ENCODE measurements at places on chromosomes 11 and 22. TPM values are rescaled to one million over a fixed set of nuclear protein-coding genes. Genes with fewer than 3 reads are reported as not detected.

DNA sequence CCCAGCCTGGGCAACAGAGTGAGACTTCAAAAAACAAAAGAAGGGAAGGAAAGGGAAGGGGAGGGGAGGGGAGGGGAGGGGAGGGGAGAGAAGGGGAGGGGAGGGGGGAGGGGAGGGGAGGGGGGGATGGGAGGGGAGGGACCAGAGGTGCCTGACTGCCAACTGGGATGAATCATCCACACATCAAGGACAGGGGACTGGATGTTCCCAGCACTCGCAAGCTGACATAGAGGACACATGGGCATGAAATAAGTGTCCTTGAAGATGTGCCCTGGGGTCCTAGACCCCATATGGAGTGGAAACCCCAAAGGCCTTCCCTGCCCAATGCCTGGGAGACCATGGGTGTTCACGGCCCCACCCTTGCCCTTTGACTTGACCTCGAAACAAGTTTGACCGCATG is 19.8 kb downstream of the TST start:
- DNase-seq, result no peak

GRCh38 chr11:9077164-9077563 is 14.2 kb downstream of the SCUBE2 start:
- no peak for DNase-seq

DNA sequence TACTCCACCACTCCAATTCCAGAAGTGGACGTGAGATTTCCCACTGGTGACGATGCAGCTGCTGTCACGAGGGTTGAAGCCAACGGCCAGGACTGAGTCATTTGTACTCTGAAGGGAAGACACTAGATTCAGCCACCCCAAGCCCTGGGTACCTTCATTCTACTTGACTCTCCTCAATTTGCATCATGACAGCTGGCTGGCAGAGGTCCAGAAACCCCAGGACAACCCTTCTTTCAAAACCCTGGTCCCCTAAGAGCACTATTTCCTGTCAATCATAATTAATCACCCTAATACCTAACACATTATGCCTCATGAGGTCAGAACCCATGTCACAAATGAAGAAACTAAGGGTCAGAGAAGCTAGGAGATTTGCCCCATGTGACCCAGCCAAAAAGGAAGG is 4.9 kb downstream of the EML3 start:
- DNase-seq, result no peak

The SHANK3 gene
- total RNA-seq, result 8.1 TPM

The UFD1 gene
- total RNA-seq, result 32.6 TPM
